Left hindlimb (tissue), 1 donor: ENCODE measurements at places on chromosomes 1 and 21.

GRCh38 chr1:177723533-177723932 is 246.3 kb downstream of the SEC16B start:
- no peak for DNase-seq

DNA sequence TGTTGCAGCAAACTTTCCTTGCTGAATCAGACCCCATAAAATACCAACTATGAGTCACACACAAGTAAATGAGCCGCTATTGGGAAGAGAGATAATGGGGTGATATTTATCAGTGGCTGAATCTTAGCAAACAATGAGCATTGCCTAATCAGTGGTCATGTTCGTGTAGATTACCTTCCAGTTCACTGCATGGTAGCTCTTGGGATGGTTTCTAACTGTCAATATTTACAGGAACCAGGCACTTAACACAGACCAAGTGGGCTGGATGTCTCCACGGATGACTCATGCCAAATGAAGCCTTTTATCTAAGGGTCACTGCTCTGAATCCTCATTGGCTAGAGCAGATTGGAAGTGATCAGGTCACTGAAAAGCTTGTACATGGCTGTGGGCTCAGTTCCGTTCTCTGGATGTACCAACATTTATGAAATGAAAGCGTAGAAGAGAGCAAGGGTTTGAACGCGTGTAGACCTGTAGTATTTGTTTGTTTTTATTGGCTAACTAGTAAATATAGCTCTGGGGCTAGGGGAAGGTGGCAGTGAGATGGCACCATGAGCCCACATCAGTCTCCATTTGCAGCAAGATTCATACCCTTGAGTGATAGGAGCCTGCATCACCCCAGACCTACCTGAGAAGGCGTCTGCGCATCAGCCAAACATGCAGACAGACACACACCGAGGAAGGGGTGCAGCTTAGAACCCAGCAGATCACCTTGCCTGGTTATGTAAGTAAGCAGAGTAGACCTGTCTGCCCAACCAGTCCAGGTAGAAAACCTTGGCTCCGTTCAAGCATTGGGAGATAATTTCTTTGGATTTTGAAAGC is 153.3 kb downstream of the TOMM20 start:
- DNase-seq, result no peak

GRCh38 chr1:211353562-211354212 is 27.1 kb downstream of the TRAF5 start:
- no peak for DNase-seq

DNA sequence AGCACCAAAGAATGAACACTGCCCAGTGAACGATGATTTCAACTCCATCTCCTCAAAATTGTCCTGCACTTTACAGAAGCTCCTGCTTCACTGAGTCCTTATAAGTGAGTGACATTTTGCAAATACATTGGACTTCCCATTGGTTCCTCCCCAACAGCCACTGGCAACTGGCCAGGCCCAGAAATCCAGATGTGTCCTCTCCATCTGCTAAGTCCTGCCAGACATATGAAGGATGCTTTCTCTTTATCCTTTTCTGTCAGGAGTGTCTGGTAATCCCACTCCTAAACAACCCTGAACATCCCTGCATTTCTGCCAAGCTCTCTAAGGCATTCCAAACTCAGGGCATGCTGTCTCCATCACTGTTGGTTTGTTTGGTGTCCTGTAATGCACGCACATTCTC is 271.8 kb downstream of the RRAGC start:
- DNase-seq, result no peak

DNA sequence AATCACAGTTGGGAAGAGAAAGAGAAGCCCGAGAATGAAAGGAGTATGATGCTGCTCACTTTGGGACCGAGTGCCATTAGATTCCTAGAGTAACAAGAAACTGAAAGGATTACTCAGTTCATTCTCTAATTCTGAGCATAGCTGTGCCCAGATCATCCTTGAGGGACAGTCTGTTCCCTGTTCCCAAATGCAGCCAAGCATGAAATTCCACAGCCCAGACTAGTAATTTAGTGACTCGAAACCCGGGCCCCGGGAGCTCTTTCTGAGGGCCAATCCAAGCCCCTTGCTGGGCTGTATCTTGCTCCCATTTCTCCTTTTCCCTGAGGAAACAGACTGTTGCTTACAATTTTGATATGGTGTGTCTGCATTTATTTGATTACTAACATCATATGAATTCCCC is 30.0 kb upstream of the ETS2 start:
- no peak for DNase-seq

GRCh38 chr1:218728898-218729565 is 383.9 kb downstream of the TGFB2 start:
- no peak for DNase-seq

DNA sequence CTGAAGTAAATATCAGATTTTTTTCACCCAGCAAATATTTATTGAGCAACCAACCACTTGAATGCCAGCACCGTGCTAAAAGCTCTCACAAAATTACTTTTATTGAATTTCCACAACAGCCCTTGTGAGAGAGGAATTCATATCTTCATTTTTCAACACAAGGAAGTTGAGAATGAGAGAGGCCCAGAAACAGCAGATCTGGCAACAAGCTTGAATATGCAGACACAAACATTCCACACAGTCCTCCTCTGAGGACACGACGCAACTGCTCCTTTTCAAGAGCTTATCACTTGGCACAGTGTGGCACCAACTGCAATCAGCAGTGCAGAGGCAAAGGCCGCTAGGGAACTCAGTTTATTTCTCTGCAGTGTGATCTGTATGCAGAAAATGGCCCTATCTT is 32.2 kb upstream of the IFNAR2 start:
- DNase-seq, result no peak
